Midbrain (tissue), 1 donor: ENCODE measurements at places on chromosomes 7 and 10.

DNA sequence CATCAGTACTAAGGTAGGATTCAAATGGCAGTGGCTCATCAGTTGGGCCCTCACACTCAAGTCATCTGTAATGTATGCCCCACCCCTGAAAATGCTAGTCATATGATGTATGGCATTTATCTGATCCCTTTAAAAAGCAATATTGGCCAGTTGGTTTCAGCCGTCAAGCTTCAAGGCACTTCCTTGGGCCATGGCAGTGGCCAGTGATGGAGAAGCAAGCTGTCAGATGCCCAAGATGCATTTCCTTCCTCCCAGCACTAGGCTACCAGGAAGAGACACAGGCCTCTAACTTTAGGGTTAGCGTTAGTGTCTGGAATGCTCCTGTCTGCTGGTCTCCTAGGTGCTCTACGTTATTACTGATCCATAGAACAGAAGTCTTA lies 64.1 kb downstream of the PIK3AP1 start:
- DNase-seq, result no peak

GRCh38 chr7:85176197-85176596 lies 10.7 kb downstream of the SEMA3D start:
- no peak for DNase-seq

GRCh38 chr10:30986053-30986555 lies 45.6 kb downstream of the ZNF438 start:
- no peak for DNase-seq

- DNase-seq, result peak; percentile 66
Measured at GRCh38 chr10:32055478-32056135, 618 bp downstream of the KIF5B start.

GRCh38 chr7:138515001-138515528 lies 55.0 kb downstream of the TRIM24 start:
- no peak for DNase-seq

DNA sequence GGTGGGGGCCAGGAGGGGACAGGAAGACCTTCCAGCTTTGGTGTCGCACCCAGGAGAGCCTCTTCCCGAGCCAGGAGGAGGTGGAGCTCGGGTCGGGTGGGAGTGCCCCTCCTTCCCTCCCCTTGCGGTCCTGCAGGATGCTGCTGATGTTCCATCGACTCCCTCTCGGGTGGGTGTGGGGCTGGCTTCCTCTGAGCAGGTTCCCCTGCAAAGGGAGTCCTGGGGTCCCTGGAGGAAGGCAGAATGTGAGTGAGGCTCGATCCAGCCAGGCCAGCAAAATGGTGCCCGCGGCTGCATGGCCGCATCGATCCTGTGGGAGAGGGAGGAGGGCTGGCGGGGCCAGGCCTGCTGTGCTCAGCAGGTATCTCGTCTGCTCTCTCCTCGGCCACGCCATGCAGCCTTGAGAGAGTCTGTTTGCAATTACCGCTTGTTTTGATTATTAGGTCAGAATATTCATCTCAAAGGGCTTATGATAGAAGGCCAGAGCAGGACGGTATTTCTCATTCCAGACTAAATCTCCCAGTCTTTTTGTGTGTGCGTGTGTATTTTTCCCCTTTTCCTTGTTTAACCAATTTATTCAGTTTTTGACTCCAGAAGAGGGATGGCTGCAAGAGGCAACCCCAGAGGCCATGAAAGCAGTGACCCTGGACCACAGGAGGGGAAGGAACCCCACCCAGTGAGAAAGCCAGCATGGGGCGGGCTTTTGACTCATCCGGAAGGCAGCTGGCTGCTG lies 137.3 kb upstream of the ZMIZ1 start:
- no peak for DNase-seq

DNA sequence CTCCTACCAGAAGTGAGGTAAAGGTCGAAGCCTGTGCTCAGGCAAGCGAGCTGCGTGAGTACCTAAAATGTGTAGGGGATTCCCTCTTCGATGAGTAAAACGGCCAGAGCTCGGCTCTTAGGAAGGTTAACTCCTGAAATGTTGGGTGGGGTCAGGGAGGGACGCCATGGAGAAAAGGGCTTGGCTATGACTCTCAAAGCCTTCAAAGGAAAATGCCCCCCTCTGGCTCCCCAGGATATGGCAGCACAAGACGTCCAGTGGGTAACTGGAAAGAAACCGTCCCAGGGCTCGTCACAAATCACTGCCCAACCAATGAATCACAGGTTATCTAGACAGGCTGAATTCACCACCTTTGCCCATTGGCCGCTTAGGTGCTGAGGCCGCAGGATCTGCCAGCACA lies 58.0 kb downstream of the CALML3 start:
- DNase-seq, result no peak

- DNase-seq, result no peak
Measured at GRCh38 chr10:20593649-20594048, 303.5 kb downstream of the NEBL start.

- peak; percentile 14 for DNase-seq
Measured at GRCh38 chr7:42605406-42606192, 306.3 kb downstream of the C7orf25 start.

DNA sequence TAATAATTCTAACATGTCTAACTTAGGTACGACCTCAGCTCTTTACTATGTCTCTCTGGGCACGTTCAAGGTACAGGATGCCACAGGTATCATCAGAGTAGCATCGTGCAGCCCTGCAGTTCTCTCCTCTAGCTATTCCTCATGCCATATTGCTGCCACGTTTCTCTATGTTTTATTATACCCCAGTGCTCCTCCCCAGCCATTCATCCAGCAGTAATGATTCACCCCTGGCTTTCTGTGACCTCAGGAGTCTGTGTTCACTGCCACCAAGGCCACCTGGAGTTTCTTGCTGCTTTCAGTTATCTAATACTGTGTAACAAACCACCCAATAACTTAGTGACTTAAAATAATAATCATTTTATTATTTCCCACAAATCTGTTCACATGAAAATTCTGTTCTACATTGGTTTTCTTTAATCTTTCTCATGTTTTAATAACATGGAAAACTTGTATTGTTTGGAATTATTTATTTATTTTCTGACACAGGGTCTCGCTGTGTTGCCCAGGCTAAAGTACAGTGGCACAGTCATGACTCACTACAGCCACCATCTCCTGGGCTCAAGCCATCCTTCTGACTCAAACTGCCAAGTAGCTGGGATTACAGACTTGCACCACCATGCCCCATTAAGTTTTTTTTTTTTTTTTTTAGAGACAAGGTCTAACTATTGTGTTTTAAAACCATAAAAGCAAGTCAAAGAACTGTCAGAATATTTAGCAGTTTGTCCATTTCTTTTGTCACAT lies 21.8 kb downstream of the REEP3 start:
- DNase-seq, result no peak

GRCh38 chr7:99794585-99795502 lies 10.9 kb upstream of the CYP3A4 start:
- no peak for DNase-seq

- DNase-seq, result no peak
Measured at GRCh38 chr7:20730611-20731010, 56.1 kb downstream of the SP8 start.

DNA sequence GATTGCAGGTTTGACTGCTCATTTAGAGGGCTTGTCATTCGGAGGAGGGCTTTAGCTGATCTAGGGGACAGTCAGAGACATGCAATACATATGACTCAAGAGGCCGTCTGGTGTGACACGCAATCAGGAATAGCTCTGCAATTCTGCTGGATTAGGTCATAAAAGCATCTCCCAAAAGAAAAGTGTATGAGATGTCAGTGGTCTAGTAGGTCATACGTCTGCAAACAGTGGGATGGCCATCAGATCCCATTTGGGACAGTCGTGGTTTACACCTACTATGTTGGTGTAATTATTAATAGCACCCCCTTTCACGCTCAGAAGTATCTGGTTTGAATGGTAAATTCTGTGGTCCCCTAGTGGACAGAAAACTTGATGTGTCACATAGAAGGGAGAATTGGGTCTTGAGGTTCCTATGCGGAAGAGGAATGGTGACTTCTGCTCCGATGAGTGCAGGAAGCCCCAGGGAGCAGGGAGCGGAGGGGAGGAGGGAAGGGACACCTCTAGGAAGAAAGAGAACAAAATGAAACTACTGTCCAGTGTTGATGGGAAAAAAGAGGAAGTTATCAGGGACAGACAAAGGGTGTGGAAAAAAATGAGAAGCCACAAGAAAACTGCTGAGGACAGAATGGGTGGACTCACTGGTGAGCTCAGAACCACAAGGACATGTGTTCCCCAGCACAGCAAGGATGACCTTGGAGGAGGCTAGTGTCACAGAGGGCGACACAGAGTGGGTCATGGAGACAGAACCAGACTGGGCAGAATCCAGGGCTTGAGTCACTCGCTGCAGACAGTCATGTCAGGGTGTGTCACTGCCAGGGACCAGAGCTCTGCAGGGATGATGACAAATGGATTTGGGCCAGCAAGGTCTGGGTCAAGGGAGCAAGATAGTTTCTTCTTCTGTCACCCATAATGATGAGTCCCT lies 59.9 kb downstream of the MAP3K8 start:
- peak; percentile 23 for DNase-seq

DNA sequence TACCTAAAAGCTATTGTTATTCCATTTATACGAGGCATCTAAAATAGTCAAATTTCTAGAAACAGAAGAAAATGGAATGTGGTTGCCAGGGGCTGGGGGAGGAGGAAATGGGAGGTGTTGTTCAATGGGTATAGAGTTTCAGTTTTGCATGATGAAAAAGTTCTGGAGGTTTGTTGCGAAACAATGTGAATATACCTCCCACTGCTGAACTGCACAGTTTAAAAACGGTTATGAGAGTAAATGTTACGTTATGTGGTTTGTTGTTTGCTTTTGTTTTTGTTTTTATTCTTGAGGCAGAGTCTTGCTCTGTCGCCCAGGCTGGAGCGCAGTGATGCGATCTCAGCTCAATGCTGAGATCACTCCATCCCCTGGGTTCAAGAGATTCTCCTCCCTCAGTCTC lies 64.9 kb upstream of the NRBF2 start:
- DNase-seq, result no peak

- DNase-seq, result peak; percentile 6
Measured at GRCh38 chr10:15715619-15716227, 4.0 kb downstream of the ITGA8 start.

- no peak for DNase-seq
Measured at GRCh38 chr7:128910569-128910945, at the start of gene KCP. Gene KCP, minus strand, starts transcription at chr7:128910709. Its CDS starts 33 bp downstream, at chr7:128910676.

DNA sequence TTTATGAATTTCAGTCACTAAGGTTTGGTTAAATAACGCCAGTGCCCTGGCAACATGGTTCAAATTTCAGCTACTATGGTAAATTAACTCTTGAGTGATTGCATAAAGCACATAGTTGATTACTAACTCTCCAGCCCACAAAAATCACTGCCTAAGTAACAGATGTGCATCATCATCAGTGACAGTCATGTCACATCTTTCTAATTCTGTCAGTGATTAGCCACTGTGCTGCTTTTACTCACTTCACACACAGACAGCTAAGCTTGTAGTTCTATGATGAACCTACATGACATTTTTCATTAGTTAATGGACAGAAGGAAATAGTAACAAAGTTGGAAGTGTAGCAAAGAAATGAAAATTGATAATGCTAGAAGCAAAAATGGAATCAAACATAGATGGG lies 108.9 kb downstream of the DNAH11 start:
- no peak for DNase-seq

- DNase-seq, result no peak
Measured at GRCh38 chr10:8962249-8962648, 907.8 kb downstream of the GATA3 start.

DNA sequence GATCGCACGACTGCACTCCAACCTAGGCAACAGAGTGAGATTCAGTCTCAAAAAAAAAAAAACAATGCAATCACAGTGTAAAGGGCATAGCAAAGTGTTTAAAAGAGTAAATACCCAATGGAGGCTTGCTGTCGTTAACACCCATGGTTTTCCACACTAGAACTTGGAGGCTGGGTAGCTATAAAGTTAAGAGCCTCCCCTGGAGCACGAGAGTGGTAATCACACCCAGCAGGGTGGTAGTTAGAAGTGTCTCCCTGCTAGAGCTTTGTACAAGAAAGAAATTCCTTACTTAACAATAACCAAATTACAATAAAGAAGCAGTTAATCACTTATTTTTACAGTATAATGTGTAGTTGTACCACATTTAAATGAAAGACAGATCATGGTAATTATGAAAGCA lies 1078.9 kb downstream of the NRG3 start:
- no peak for DNase-seq

DNA sequence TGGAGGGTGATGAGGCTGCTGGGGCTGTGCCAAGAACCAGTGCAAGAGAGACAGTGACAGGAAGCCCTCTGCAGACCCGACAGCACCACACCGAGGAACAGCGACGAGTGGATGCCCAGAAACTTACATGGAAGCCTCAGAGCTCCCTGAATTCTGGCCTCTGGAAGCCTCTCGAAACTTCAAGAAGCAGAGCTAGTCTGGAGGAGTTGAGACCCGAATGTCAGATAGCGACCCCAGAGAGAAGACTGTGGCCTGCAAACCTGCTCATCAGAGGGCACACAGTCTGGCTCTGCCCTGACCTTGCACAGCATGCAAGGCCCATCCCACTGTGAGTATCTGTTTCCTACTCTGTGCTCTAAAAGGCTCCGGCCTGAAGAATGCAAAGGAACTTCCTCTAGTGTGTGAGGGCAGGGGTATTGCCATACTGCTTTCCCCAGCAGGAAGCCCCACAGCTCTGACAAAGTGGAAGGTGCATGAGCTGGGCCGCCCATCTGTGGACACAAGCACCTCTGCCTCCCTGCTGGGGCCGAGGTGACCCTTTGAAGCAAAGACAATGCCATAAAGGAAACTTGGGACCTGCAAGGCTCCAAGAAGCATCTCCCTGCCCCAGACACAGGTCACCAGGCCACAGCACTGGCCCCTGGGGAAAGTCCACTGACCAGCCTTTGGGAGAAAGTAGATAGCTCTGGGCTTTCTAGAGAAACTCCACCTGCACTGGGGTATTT lies 10.5 kb upstream of the C10orf71 start:
- no peak for DNase-seq

DNA sequence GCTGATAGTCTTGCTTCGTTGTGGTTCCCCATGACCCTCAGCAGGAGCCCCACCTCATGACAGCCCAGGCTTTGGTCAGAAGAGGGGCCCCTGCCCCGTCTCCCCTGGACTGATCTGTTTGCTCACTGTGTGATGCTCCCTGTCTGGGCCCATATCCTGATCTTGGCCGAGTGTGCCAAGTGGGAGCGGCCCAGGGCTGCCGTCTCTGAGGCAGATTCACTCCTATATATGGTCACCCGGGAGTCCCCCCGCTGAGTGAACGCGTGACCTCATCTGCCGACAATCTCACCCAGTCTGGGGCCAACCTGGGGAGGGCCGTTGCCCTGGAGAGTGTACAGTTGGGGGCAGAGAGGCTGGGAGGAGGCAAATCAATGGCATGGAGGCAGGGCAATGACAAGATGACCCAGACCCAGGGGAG lies 34.5 kb downstream of the PPIF start:
- peak; percentile 22 for DNase-seq

GRCh38 chr10:62820586-62820985 lies 4.4 kb upstream of the EGR2 start:
- DNase-seq, result no peak

DNA sequence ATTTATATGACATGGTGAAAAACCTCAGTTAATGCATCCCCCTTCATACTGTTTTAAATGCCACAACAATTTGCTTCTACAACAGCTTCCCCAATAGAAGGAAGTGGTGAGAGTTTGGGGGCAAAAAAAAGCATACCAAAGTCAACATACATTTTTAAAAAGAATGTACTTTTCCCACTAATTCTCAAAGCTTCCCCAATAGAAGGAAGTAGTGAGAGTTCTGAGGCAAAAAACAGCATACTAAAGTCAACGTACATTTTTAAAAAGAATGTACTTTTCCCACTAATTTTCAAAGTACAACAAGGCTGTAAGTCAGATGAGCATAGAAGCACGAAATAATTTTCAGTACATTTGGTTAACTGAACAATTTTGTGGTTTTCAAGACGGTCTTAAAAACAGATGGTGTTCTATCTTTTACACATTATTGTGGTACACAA lies 24.0 kb downstream of the WASL start:
- no peak for DNase-seq

GRCh38 chr7:119916501-119916900 lies 356.5 kb upstream of the KCND2 start:
- DNase-seq, result no peak
